Bone marrow (tissue), 2 donors: ENCODE measurements at places on chromosomes 1 and 21.

DNA sequence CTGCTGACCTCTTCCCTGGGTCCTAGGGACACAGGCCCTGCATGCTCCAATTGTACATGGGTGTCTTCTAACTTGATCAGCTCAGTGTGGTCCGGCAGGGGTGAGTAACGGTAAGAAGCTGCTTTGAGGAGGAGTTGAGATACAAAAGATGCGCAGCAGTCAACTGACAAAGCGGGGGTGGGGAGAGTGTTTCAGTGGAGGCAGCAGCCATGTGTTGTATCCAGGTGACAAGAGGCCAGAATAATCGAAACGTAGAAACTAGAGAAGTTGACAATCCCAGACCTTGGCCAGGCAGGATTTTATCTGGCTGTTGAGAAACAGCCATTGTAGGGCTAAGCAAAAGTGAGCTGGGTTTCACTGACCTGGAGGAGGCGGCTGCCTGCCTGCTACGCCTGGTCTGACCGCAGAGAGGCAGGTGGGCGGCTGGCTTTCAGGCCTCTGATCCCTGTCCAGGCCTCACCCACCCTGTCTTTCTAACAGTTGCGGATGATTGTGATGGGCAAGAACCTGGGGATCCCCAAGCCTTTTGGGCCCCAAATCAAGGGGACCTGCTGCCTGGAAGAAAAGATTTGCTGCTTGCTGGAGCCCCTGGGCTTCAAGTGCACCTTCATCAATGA is 28.8 kb downstream of the PADI6 start:
- DNase-seq: no peak

GRCh38 chr1:42993502-42994136 is 35.0 kb upstream of the SLC2A1 start:
- DNase-seq: peak; percentile 93

- DNase-seq: no peak
These were observed 74.2 kb downstream of the SIK1 start for GRCh38 chr21:43352568-43353281.

- DNase-seq: no peak
These were observed 305.9 kb upstream of the USP25 start for GRCh38 chr21:15423676-15424445.

GRCh38 chr21:45376459-45377324 is 28.3 kb upstream of the COL18A1 start:
- DNase-seq: no peak

DNA sequence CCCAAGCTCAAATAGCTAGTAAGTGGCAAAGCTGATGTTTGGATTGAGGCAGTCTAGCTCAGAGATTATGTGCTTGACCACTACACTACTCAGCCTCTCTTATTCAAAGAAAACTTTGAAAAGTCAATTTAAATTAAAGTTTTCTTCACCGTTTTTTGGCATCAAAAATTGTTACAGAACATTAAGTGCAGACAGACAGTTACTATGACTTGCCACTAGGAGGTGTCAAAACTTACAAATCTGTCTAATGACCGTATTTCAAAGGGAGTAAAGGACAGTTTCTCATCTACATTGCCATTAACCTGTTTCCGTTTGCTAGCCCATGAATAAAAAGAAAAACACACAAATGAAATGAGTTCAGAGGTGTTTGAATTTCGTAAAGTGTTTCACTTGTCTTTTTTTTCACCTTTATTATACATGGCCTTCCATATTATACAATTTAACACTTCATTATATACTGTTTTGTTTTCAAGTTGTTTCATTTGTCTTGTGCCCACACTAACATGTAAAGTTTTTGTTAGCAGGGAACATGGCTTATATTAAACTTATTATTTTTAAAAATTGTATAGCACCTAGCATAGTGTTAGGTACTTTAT is 57.4 kb upstream of the MTF2 start:
- peak; percentile 42 for DNase-seq

DNA sequence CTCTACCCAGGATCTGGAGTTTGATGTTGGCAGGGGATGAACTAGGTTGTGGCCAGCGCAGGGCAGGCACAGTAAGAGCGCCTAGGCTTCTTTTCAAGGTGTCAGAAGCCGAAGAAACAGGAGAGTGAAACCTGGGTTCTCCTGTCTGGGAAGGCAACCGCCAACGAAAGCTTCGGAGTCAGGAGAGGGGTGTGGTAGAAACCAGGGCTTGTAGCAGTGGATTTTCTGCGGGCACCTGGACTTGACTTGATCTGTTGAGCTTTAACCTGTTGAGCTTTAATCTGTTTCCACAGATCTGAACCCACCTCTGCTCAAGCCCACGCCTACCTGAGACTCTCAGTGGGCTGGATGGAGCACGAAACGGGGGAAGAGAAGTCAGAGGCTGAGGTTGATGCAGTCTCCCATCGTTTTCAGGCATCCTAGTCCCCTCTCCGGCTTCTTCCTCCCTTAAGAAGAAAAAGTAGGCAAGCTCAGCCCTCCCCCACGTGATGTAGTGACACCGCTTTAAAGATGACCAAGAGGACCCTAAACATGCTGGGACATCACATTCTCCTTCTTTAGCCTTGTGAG is 9.3 kb downstream of the HLX start:
- no peak for DNase-seq

DNA sequence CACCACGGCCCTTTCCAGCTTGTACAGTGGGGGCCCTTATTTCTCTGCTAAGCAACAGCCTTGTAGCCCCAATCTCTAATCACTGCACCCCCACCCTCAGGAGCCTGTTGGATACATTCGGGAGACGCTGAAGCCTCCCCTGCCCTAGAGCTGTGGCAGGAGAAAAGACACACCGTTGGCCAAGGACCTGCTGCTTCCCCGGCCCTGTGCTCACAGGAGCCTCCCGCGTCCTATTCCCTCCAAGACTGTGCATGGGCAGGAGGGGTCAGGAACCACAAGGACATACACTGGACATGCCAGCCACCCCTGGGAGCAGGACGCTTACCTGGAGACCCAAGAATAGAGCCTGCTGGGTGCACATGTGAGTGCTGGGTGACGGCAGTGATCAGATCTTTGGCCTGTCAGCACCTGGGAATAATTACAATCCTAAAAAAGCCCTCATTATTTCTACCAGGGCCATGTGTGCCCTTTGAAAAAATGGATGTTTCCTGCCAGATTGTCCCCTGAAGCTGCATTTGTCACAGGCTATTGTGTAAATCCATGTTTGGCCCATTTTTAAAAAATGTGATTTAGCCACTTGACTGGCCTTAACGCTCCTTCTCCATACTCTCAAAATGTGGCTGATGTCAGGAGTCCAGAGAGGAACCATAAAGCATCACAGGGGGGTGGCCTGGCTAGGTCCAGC is 590.6 kb downstream of the MATN1 start:
- no peak for DNase-seq

DNA sequence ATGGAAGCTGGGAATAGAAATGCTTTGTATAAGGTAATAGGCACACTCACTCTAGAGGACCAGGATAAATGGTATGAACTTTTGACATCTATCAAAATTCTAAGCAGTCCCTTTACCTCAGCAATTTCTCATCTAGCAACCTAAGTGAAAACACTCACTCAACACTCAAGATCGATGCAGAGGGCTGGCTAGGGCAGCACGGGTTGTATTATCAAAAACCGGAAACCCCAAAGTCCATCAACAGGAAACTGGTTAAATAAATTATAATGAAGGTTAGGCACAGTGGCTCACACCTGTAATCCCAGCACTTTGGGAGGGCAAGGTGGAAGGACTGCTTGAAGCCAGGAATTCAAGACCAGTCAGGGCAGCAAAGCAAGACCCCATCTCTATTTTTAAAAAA is 9.4 kb downstream of the USP48 start:
- no peak for DNase-seq
